ENCODE measurements at places on chromosomes 2 and 18.

DNA sequence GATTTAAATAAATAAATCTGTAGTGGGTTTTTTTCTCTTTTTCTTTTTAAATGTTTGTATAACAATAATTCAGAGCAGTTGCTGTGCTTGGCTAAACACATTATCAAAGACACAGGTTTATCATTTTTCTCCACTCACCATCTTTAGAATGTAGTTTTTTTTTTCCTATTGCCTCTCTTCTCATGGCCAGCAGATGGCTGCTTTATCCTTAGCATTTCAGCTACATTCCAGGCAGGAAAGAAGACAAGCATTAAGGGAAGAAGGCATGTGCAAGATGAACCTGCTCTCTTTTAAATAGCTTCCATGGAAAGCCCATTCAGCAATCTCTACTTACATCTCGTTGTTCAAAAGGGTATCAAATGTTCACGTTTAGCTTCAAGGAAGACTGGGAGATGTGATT, 42.6 kb downstream of the ARHGAP15 start:
- DNase-seq = no peak

- no peak for DNase-seq
Measured at GRCh38 chr2:160303527-160303926, 103.5 kb upstream of the ITGB6 start.

GRCh38 chr2:120867290-120868241, 131.9 kb downstream of the GLI2 start:
- no peak for DNase-seq

- no peak for DNase-seq
Measured at GRCh38 chr2:3492951-3493614, 26.2 kb downstream of the ADI1 start.

GRCh38 chr2:145743011-145743410, 1223.1 kb upstream of the ZEB2 start:
- DNase-seq = peak; percentile 1

GRCh38 chr18:50861617-50862016, 17.3 kb upstream of the ME2 start:
- no peak for DNase-seq

DNA sequence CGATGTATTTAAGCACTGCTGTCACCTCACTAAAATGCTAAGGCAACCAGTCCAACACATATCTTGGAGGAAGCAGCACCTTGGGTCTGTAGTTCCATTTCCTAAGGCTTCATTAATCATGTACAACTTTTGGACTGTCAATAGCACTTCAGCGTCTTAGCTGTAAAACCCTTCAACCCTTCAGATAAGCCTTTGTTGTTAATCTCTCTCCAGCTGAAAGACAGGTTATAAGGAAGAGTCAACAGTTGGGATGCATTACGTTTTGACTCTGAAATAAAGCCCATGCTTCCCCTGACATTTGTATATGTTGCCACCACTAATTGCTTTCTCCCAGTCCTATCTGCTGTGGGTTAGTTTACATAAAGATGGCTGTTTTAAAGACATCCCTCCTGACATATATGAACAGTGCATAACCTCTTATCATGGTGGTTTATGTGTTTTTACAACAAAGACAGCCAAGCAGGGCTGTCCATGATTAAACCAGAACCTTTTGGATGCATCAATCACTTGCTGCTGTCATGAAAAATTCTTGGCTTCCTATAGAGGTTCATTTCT, 81.5 kb downstream of the EPHA4 start:
- no peak for DNase-seq

DNA sequence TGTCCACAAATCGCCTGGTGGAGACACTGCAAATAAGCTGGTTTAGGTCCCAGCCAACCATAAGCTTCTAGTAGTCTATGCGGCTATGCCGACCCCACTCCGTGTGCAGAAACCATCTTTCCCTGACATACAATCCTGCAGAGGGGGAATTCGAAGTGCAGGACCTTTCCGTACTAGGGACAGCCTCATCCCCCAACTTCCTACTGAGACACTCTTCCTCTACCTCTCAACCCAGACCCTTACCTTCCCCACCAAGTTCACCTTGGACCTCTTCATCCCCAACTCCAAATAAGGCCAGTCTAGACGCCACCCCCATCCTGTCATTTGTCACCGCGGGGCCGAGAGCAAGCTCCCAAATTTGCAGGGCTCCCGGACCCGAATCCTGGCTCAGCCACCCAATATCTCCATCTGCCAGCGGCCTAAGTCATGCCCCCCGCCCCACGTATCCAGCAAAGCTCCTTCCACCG, 496 bp downstream of the SUCLG1 start:
- DNase-seq = peak; percentile 34

DNA sequence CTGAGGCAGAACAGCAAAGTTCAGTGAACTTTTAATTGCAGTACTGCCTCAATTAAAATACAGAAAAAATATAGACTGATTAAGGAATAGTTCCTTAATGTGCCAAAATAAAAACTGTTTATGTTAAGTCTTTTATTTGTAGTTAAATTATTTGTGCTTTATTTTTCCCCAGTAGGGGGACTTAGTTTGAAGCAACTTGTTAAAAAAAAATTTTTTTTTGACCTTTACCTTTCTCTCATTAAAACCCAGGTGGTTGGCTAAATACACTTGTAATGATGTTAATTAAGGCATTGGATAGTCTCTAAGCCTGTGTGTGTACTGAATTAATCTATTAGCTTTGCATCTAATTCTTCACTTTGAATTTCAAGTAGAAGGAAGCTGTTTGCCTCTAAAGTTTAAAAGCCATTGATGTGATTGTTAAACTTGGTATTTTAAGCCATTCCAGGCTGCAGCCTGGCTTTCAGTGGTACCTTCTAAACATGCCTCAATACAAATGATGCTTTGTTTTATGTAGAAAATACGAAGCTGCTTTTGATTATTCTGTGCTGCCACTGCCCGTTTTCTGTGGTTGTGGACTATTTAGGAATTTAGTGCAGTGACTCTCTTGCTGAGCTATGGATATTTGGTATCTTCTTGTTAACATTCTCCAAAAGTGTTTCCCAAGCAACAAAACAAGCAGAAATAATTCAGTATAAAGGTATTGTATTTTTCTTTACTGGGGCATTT, 102.9 kb downstream of the TANC1 start:
- DNase-seq = no peak

DNA sequence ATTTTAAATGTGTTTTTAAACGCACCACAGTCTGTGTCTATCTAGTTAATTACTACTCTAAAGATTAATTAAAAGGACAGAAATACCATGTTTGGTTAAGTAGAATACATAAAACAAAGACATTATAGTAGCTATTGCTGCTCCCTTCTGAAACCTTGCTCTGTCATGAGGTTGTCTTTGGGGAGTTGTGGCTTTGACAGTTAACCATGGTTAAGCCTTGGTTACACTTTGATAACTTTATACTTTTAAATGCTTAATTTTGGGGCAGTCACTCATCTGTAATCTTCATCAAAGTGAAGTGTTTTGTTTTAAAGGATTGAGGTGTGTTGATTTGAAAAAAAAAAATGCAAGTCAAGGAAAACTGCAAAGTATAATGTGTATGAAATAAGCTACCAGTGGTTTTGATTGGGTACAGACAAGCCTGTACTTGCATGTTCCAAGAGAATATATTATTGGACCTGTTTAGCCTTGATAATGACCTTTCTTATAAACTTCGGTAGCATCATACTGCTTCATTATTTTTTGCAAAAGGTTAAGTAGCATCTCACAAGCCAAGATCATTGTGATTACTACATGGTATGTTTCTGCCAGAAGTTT, 29.8 kb upstream of the TBR1 start:
- DNase-seq = no peak

- DNase-seq = no peak
Measured at GRCh38 chr2:121242976-121243375, 42.0 kb downstream of the TFCP2L1 start.

- no peak for DNase-seq
Measured at GRCh38 chr2:224860786-224861185, 144.6 kb upstream of the CCDC195 start.

- no peak for DNase-seq
Measured at GRCh38 chr2:55365303-55365702, 54.4 kb downstream of the CCDC88A start.
